NCI-H774 (cell line): ENCODE measurements at places on chromosomes 2 and 18.

GRCh38 chr2:62143696-62144095 lies 52.2 kb upstream of the B3GNT2 start:
- no peak for DNase-seq

GRCh38 chr2:16184945-16185660 lies 244.8 kb downstream of the MYCN start:
- no peak for DNase-seq

DNA sequence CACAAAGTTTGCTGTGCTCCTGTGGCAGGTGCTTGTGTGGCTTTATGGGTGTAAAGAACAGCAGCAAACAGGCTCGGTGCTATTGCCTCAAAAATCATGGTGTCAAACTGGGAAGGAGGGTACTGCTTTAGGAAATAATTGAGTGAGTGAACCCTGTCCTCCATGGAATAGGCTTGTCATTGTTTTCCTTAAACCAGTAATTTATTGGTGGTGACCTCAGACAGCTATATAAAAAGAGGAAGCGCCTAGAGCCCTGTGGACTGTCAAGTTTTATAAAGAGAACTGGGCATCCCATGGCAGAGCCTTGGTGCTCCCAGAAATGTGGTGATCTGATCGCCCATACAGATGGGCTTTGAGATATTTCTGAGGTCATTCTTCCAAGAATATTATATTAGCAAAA lies 4.7 kb upstream of the CXCR4 start:
- no peak for DNase-seq

- DNase-seq, result no peak
Measured at GRCh38 chr2:108934583-108935245, 54.3 kb downstream of the EDAR start.

- DNase-seq, result no peak
Measured at GRCh38 chr18:79936641-79937040, 14.8 kb downstream of the SLC66A2 start.

DNA sequence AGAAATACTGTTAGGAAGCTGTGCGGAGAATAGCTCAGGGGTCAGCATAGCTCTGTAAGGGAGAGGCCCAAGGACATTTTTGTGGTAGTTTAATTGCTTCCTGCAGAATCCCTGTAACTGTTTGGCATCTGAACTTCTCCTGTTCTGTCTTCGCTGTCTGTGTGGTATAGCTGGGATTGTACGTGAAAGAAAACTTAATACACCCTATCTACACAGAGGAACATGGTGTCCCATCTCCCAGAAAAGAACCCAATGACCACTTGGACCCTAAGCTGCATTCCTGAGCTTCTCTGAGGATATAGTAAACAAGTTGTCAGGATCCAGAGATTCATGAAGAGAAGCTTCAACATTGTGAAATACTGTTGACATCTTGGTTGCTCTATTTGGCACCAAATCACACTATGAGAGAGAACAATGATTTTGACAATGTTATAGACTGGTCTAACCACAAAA lies 81.3 kb downstream of the CDC42EP3 start:
- no peak for DNase-seq

DNA sequence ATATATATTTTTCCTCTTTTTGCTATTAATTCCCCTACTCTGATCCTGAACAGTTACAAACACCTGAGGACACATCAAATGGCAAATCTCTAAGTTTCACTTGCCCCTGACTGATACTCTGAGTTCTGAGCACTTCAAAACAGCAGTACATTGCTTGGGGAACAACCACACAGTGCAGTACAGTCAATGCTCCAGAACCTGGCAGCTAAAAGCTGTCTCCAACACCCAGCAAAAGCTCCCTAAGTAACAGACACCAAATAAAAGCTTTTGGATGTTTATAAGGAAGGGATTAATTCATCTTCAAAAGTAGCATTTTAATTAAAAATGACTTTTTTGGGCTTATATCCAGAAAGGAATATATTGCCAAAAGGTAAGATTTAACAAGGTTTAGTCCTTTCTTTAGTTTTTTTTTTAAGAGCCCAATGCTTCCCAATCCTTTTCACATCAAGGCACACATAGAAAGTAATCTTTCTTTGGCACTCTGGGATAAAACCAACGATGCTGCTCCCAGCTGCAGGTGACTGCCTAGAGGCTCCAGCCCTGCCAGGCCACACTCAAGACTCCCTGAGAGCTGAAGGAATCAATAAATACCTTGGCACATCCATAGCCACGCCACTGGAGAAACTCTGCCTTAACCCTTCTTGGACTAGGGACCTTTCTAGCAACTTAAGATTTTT lies 164.9 kb upstream of the ZFP36L2 start:
- DNase-seq, result no peak

- no peak for DNase-seq
Measured at GRCh38 chr2:110114831-110115255, 779 bp downstream of the MALL start.

- DNase-seq, result no peak
Measured at GRCh38 chr2:11807156-11808015, 61.0 kb downstream of the LPIN1 start.

DNA sequence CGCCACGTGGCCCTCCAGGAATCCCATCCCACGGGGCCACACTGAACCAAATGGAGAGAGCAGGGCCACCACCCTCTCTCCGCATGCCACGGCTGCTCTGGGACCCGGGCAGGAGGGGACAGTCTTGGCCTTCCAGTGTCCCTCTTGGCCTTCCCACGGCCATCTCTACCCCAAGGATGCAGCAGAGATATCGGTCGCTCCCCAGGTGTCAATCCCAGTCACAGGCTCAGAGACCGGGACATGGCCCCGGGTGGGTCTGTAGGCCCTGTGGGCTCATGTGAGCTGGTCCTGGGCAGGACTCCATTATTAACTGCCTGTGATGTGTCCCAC lies 15.3 kb downstream of the CAPN10 start:
- DNase-seq, result no peak

- DNase-seq, result no peak
Measured at GRCh38 chr2:23498943-23499342, 114.0 kb downstream of the KLHL29 start.

DNA sequence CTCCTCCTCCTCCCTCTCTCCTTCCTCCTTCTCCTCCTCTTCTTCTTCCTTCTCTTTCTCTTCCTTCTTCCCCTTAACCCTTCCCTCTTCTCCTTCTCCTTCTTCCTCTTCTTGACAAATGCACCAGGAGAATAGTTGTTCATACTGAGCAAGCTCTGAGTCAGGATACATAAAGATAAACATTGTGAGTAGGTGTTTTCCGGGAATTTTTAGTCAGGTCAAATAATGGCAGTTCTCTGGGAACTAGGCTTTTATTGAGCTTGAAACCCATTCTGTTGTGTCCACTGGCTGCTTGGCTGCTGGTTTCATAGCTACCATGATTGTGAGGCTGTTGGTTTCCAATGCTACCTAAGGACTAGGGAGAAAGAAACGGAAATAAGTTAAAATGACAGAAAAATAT lies 1144.7 kb upstream of the DDX18 start:
- no peak for DNase-seq

DNA sequence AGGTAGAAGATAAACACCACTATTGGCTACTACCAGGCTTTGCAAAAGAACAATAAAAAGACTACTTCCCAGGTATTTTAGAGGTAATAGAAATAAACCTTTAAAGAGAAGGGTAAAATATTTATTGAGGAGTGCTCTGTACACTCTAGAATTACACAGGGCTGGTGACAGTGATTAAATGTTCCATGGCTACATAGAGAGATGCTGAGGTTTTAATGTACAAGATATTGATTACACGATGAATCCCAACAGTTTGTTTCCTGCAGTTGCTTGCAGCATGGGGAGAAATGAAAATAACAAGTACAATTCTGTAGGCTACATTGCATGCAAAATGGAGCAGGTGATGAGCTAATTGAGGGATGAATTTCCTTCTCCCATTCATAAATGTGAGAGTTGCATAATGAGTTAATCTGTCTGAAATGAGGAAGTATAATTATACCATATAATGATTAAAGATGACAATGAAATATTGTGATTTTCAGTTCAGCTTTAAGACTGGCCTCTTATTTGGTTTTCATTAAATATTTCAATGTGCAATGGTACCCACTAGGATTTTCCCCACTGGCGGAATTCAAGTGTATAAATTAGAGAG lies 266.1 kb downstream of the SOCS6 start:
- no peak for DNase-seq

- DNase-seq, result no peak
Measured at GRCh38 chr2:41129988-41130387, 678.1 kb upstream of the SLC8A1 start.

DNA sequence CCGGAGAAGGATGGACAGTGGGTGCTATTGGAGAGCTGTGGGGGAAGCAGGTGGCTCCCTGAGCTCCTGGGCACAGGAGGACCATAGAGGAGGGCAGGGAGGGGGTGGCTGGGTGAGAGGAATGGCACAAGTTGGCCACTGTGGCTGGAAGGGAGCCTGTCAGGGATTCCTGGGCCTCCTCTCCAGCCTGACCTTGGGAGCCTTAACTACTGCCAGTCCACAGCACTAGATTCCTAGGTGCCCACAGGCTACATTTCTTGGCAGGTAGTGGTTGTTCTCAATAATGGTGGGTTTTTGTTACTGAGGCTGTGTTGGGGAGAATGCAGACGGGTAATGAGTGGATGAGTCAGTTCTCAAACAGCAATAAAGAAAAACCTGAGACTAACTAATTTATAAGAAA lies 26.0 kb downstream of the EFHD1 start:
- no peak for DNase-seq

DNA sequence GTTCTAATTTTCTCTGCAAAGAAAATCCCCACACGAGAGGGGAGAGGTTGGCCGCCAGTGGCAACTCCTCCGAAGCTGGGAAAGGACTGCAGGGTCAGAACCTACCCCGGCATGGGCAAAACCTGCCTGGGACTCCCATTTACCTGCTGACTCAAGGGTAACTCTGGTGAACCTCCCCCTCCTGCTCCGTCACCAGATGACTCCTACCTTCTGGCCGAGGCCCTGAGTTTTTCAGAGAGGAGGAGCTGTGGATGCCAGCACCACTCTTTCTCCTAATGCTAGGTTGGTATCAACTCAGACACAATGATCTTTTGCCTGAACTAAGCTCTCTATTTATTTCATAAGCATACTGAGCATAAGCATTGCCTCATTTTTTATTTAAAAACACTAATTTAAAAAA lies 96.6 kb downstream of the ALPK2 start:
- no peak for DNase-seq

GRCh38 chr2:28661589-28662001 lies 90.0 kb upstream of the PPP1CB start:
- DNase-seq, result peak; percentile 37

GRCh38 chr18:77063260-77063659 lies 69.3 kb downstream of the MBP start:
- no peak for DNase-seq

DNA sequence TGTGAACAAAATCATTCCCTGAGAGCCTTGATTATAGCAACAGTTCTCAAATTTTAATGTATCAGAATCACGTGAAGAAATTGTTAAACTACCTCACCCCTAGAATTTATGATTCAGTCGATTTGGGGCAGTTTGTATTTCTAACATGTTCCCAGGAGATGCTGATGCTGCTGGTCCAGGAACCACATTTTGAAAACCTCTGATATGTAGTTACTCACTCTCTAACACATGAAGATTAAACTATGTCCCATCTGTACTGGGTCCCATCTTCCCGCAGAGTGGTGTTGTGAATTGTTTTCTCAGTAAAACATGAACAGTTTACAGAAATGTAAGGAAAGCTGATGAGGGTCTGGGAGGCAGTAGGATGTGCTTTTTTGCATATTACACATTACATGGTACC lies 223.1 kb downstream of the CDH20 start:
- no peak for DNase-seq

- no peak for DNase-seq
Measured at GRCh38 chr18:79876497-79876896, 75.0 kb downstream of the SLC66A2 start.

- DNase-seq, result no peak
Measured at GRCh38 chr2:26640331-26640745, 828 bp downstream of the CIB4 start.

GRCh38 chr2:177595126-177595845 lies 202.7 kb downstream of the AGPS start:
- DNase-seq, result no peak

DNA sequence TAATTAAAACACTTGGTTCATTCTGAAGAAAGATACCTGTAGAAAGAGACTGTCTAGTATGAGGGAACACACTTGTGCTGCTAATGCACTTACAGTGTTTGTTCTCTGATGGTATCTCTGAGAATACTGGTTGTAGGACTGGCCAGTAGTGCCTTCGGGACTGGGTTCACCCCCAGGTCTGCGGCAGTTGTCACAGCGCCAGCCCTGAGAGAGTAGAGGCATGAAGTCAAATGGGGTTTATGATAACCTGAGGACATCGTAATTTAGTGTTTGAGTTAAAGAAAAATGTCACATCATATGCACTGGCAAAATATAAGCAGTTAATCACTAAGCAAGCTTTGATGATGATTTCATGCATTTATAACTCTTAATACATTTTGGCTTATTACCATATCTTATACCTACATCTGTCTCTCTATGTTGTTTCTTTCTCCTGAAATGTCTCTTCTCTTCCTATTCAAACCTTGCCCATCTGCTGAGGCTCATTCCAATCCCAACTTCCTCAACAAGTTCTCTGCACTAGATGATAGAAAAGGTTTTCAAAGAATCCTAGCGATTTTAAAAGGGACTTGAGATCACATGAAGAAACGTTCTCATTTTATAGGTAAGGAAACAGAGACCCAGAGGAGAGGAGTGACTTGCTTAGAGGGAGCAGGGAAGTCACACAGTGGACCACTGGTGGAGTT lies 50.2 kb downstream of the ATIC start:
- no peak for DNase-seq

DNA sequence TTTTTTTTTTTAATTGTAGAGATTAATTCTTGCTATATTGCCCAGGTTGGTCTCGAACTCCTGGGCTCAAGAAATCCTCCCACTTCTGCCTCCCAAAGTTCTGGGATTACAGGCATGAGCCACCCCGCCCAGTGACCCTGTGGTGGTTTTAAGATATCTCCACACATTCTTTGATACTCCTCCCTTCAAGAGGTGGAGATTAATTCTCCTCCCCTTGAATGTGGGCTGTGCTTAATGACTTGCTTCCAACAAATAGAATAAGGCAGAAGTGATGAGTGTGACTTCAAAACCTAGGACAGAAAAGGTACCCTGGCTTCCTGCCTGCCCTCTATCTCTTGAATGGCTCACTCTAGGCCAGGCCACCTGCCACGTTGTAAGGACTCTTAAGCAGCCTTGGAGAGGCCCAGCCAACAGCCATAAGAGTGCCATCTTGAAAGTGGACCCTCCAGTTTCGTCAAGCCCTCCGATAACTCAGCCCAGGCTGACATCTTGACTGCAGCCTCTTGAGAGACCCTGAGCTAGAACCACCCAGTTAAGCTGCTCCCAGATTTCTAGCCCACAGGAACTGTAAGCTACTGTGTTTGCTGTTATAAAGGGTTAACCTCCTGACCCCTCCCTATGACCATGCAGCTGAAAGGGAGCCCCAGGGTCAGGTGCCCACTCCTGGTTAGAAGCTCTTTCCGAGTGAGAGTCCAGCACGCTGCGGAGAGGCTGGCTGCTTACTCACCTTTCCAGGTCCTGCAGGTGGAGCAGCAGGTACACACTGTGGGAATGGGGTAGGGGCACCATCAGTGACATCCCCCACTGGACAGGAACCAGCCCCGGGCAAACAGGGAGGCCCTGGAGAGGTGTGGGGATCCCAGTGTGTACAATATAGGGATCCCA lies 27.6 kb downstream of the MRPL35 start:
- DNase-seq, result no peak
